Central memory CD4-positive, alpha-beta T cell (primary cell): ENCODE measurements at places on chromosomes 11 and 22.

- DNase-seq: no peak
Measured at GRCh38 chr22:50056214-50056972, 1.7 kb downstream of the TTLL8 start.

- DNase-seq: no peak
Measured at GRCh38 chr11:75474240-75474639, 41.2 kb upstream of the KLHL35 start.

GRCh38 chr11:12705874-12706273 lies 31.7 kb downstream of the TEAD1 start:
- DNase-seq: no peak

- DNase-seq: no peak
Measured at GRCh38 chr11:19890308-19890707, 177.7 kb downstream of the NAV2 start.

GRCh38 chr11:13837286-13837685 lies 125.2 kb upstream of the SPON1 start:
- DNase-seq: no peak

DNA sequence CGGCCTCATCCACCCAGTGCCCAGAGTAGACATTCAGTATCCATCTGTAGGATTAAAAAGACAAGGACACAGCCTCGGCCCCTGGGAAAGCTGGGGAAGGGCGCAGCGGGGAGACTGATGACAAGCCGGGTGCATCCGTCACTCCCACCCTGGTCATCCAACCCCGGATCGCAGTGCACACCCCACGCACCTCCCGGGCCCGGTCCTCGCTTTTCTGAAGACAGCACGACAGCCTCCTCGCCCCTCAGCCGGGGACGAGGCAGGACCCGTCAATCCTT lies 1.1 kb downstream of the FCHSD2 start:
- DNase-seq: peak; percentile 3

DNA sequence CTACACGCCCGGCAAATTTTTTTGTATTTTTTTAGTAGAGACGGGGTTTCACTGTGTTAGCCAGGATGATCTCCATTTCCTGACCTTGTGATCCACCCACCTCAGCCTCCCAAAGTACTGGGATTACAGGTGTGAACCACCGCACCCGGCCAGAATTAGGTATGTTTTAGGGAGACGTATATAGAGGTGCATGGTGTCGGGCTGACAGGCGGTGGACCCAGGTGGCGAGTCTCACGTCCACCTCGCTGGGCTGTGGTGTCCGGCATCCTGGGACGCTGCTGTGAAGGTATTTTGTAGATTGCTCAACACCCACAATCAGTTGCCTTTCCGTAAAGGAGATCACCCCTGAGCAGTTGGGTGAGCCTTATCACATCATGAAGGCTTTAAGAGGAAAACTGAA lies 728.6 kb downstream of the BRD1 start:
- no peak for DNase-seq

DNA sequence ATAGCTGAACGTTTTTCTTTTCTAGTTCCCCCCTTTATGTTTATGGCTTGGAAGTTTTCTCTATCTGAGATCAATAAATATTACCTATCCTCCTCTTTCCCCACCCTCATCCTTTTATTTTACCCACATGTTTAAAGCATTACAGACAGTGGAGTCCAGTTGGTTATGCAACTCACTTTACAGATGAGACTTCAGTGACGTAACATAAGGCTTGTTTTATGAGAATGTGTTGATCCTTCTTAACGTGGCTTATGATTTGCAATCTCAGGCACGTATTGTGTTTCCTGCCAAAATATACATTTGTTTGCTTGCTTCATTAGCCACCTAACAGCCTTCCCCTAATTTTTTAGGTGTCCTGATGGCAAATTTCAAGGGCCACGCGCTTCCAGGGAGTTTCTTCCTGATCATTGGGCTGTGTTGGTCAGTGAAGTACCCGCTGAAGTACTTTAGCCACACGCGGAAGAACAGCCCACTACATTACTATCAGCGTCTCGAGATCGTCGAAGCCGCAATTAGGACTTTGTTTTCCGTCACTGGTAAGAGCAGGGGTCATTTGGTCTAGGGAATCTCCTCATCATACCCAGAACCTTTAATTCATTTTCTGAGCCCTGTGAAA lies 36.6 kb downstream of the TMEM45B start:
- DNase-seq: no peak

GRCh38 chr11:90646706-90647105 lies 423.9 kb upstream of the CHORDC1 start:
- DNase-seq: no peak

DNA sequence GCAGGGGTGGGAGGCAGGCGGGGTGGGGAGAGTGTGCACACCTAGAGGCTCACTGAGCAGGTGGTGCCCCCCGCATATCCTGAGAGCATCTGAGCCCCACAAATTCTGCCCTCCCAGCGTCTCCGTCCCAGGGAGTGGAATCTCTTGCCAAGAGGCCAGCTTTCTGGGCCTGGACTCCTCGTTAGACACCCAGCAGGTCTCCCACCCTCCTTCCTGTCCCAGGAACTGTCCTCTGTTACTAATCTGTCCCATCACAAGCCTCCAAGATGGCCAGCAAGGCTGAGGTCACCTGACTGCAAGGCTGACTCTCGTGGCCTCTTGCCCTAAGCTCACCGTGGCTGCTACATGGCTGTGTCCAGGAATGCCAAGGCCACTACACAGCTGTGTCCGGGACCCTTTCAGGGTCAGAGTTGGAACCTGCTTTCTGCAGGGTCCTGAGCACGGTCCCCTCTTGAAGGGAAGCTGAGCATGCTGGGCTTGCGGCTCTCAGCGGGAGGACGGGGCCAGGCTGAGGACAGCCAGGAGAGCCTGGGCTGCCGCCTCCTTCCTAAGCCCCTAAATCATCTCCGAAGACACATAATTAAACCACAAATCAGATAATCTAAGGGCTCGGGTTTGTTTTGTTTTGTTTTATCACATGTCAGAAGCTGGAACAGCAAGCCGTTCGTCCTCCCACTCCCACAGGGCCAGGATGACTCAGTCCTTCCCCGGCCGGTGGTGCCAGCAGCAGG lies 1327.3 kb downstream of the TBC1D22A start:
- DNase-seq: no peak

GRCh38 chr11:118914178-118914918 lies 11.4 kb downstream of the BCL9L start:
- DNase-seq: peak; percentile 86

DNA sequence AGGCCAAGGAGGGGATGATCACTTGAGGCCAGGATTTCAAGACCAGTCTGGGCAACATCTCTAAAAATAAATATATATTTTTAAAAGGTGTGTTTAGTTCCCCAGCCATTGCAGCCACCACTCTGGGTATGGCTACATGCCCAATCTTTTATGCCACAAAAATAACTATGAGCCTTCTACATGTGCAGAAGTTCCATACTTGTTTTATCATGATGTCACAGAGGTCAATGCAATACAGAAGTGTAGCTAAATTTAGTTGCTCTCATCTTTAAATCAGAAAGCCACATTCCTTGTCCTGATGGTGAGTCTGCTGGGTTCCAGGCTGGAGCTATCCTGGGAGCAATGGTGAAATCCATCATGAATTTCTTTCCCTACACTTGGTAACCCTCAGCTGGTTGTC lies 436.3 kb downstream of the DYNC2H1 start:
- DNase-seq: no peak

DNA sequence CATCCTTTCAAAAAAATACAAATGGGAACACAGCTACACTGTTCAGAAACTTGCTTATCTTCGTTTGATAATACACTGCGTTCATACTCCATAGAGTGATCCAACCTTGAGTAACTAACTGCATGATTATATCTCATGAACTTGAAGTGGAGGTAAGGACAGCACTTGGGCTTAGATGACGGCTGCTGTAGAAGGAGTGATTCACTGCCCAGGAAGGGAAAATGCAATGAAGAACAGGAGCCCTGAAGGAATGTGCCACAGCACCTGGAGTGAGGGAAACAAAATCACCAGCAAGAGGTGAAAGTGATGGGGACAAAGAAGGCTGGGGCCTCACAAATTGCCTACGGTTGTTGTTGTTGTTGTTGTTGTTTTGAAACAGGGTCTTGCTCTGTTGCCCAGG lies 44.1 kb upstream of the SC5D start:
- DNase-seq: no peak

- peak; percentile 86 for DNase-seq
Measured at GRCh38 chr11:117178210-117179034, at the start of gene SIDT2. SIDT2 (plus strand) TSS chr11:117178743; CDS start chr11:117179264, 521 bp downstream.

GRCh38 chr11:85052636-85053035 lies 574.5 kb downstream of the DLG2 start:
- no peak for DNase-seq

GRCh38 chr11:66268952-66269905 lies 790 bp downstream of the RAB1B start:
- DNase-seq: no peak

GRCh38 chr11:20289732-20290131 lies 73.8 kb upstream of the HTATIP2 start:
- DNase-seq: no peak

DNA sequence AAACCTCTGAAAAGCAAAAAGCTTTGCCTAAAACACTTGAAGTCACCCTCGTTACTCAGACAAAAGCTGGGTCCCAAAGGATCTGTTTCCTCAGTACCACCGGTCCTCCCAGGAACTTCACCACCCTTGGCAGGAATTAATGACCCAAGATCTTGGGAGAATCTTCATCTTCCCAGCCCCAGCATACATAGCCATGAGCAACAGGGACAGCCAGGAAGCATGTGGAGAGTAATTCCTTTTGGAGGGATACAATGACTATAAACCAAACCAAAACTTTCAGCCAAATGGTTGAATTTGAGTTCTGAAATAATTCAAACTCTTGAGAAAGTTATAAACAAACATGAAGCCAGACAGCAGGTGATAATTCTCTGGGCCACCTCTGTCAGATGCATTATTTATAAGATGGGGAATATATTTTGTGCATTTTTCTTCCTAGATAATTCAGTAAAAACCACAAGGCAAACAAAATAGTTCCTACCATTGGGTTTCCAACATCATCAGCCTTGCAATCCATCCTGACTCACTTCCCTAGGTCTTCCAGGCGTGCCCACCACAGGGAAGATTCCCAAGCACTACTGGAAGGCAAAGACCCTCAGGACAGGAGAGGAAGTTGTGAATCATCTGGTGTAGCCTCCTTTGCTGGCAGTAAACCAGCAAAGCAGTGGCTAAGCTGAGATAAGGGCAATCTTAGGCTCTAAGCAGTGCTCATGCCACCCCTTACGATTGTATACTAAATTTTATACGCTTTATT lies 71.7 kb upstream of the DRD2 start:
- DNase-seq: no peak

DNA sequence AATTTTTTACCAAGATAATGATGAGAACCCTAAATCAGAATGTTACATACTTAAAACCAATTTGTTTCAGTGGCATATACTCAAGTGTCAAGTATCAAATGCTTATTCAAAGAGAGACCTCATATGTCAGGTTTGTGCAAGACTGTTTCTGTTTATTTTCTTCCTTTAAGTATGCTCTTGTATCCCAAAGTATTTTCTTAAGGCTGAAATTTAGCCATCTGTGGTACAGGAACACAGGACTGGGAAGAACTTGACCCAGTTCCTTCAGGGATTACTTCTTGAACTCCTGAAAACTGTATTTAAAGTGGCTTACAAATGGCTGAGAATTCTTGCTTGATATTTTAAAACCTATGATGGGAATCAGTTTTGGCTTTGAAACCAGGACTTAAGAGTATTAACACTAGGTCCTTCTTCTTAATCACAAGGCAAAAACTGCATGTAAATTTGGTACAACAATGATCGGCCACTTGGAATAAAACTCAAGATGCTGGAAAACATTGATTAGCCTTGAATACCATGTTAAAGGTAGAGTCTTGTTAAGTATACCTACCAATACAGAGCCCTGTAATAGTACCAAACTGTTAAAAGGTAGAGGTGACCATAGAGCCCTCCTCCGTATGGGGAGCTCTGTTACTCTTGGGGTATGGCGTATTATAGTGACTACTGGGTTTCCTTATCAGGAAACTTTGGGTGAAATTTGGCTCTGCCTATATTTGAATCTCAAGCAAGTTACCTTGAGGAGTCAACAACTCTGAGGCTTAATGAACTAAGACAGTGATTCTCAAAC lies 95.9 kb downstream of the BLID start:
- DNase-seq: no peak

GRCh38 chr11:69297787-69298266 lies 3.9 kb downstream of the MYEOV start:
- peak; percentile 56 for DNase-seq

DNA sequence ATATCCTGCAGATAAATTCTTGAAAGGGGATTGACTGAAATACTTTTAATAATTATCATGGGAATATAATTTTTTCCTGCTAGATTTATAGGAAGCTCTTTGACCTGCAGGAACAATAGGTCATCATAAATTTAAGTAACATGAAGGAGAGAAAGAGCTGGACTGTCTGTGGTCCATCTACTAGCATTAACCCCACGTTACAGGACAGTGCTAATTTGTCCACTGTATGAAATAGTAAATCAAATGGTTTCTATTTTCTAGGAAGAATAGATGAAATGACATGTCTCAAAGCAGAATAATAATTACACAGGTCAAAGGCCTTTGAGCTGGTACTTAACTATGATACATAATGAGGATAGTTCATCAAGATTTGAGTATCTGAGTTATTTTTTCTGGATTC lies 825.4 kb upstream of the CNTN5 start:
- DNase-seq: no peak

DNA sequence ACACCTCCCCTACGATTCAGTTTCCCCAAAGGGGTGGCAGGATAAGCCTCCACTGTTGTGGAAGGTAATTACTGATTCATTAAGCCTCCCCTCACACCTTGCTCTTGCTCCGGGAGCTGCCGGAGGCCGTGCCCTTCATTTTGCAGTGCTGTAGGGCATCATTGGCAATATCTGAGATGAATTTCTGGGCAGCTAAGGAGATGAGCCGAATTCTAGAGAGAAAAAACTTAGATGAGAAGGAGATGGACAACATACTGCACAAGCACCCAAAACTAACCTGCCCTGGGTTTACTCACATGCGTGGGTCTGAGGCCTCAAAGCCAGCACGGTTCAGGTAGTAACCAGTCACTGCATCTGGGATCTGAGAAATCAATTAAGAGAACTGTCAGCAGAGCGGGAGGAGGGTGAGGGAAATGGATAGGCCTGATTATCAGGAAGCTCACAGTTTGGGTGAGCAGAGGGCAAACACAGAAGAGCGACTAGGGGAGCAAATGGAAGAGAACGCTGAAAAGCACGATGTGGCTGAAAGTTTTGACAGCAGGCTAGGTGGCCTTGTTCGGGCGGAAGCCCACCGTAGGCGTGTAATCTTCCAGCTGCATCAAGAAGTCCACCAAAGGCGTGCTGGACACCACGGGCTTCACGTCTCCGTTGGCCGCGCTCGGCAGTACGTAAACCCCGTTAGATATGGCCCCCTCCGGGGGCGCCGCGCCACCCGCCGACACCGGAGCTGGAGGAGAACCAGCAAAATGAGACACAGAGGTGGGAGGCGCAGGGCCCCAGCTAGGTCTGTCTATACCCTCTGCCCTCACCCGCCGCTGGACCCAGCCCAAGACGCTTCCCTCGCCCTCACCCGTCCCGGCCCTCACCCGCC lies 689 bp downstream of the TAF10 start:
- no peak for DNase-seq

- no peak for DNase-seq
Measured at GRCh38 chr11:85569525-85569924, 57.6 kb downstream of the DLG2 start.
